ENCODE measurements at places on chromosomes 16 and 17.

DNA sequence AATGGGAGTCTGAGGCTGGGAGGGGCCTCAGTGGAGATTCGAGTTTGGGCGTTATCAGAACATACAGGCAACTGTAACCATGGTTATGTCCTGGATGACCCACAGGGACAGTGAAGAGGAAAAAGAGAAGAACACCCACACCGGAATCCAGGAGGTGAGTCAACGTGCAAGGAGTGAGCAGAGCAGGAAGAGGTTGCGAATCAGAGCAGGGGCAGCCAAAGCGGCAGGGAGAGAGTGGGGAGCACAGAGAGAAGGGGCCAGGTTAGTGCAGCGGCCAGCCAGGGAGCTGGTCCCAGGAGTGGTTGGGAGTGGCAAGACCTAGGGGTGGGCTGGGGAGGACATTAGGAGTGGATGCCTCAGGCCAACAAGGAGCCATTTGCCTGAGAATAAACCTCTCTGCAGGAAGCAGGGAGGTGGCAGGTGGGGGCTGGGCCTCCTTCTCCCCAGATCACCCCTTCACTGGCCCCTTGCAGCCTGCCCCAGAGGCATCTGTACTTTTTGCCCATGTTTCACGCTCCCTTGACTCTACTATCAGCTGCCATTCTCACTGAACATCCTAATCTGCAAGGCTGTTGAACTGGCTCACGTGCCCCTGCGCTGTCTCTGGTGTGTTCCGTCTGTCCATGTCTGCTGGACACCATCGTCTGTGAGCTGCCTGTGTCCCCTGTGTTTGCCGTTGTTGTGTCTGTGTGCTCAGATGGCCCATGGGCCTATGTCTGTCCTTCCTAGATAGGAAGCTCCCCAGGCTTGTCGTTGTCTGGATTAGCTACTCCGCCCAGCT is 5.1 kb downstream of the KRT13 start:
- DNase-seq = no peak

DNA sequence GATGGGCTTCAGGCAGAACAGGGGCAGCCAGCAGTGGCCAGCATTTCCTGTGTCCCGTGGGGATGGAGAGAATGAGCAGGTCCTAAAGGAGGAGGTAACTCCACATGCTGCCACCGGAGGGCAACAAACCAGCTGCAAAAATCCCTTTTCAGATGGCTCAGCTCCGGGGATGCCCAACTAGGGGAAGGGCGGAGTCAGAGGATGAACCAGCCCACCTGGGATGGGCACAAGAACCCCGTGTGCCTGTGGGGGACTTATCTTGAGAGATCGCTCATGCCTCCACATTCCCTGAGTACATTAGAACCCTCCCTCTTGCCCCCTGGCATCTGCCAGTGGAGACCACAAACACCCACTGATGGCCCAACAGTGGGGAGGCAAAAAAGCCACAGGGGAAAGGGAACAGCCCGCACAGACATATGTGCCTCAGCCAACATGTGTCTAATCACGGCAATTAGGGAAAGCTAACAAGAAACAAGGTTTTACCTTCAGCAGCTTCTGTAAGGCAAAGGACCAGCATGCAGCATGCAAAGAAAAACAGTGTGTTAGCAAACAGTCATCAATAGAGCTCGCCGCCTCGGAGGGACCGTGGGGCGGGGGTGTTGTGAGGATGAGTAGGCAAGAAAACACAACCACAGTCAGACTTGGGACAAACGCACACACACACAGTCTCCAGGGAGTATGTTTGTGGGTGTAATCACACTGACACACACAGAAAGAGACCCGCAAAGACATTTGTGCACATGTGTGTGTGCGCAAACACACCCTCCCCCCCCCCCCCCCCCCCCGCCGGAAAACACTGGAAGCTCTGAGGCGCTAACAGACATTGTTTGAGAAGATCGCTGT is 64.0 kb downstream of the MYO18A start:
- DNase-seq = no peak

DNA sequence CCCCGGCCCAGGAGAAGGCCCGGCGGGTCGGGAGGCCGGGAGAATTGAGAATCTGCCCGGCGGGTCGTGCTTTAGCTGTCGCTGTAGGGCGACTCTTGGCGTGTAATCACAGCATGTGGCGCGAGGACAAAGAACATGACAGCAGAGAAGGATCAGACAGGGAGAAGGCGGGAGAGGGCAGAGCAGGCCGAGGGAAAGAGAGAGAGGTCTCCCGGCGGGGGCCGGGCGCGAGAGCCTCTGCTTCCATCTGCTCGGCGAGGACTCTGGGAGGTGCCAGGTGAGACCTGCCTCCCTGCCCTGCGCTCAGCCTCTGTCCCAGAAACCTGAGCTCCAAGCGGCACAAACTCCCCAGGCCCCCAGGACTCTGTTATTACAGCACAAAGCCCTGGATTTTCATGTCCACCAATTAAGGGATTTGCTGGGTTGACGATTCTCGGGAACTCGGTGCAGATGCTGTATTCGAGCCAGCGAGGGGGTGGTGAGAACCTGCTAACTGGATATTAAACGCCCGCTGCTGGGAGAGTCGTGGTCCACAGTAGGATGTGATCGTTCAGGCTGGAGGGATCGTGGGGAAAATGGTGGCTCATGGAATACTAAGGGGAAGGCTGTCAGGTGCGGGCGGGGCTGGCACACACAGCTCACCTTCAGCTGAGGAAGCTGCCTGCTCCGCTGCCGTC is 172.0 kb upstream of the CIBAR2 start:
- no peak for DNase-seq

GRCh38 chr17:38556239-38556638 is 49.5 kb downstream of the SRCIN1 start:
- no peak for DNase-seq

- no peak for DNase-seq
Measured at GRCh38 chr17:58200024-58200633, 7.6 kb downstream of the EPX start.

DNA sequence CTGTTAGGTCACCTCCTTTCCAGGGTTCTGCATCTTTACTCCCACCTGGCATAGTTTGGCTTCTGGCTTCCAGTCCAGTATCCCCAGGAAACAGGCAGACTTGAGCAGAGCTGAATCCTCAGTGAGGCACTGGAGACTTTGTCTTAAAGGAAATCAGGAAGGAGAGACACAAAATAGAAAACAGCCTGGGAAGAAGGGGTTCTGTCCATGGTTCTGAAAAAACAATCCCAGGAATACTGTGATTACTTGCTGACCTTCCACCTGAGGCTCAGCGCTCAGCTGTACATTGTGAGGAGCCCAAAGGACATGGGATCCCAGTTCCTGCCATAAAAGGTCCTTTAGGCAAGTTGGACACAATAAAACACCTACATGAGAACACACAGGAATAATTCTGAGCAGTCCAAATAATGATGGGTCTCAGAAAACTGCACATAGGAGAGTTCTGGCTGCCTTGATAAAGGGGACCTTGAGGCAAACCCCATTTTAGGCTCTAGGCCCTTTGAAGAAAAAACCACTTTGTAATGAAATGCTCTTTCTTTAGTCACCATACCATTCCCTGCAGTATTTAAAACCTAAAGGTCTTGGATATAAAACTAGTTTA is 81.4 kb upstream of the CRHR1 start:
- DNase-seq = no peak

DNA sequence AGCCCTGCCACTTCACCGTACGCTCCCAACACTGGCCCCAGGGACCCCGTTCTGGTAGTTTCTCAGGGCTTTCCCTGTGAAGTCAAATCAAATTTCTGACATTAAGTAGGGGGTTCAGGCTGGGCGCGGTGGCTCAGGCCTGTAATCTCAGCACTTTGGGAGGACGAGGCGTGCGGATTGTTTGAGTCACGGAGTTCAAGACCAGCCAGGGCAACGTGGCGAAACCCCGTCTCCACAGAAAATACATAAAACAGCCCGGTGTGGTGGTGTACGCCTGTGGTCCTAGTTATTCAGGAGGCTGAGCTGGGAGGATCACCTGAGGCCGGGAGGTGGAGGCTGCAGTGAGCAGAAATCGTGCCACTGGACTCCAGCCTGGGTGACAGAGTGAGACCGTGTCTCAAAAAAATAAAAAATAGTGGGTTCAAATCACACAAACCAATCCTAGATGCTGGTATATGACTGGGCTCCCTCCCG is 632 bp downstream of the CYBC1 start:
- no peak for DNase-seq

GRCh38 chr17:57104461-57105175 is 19.6 kb downstream of the AKAP1 start:
- no peak for DNase-seq

- DNase-seq = no peak
Measured at GRCh38 chr17:31279401-31279800, 17.6 kb downstream of the OMG start.

DNA sequence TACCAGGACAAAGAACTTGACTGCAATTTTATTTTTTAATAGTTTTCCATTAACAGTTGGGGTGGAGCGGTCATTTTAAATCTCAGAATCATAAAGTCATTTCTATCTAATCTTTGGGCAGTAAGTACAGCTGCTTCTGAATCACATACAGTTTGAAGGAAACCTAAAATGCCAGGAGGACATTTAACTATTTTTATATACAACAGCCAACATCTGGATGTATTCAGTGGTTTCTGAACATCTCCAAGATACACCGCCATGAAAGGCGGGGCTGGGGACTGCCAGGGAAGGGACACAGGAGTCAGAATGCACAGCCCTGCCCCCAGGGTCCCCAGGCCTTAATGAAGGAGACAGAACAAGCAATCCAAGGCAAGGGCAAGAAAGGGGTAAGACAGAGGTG is 392.3 kb downstream of the SLC39A11 start:
- no peak for DNase-seq

- no peak for DNase-seq
Measured at GRCh38 chr16:21233521-21234150, at the start of gene ANKS4B. TSS of gene ANKS4B (plus strand) at chr16:21233699. CDS start at chr16:21233738, 39 bp downstream.

GRCh38 chr17:78819402-78819801 is 21.2 kb downstream of the USP36 start:
- DNase-seq = no peak

DNA sequence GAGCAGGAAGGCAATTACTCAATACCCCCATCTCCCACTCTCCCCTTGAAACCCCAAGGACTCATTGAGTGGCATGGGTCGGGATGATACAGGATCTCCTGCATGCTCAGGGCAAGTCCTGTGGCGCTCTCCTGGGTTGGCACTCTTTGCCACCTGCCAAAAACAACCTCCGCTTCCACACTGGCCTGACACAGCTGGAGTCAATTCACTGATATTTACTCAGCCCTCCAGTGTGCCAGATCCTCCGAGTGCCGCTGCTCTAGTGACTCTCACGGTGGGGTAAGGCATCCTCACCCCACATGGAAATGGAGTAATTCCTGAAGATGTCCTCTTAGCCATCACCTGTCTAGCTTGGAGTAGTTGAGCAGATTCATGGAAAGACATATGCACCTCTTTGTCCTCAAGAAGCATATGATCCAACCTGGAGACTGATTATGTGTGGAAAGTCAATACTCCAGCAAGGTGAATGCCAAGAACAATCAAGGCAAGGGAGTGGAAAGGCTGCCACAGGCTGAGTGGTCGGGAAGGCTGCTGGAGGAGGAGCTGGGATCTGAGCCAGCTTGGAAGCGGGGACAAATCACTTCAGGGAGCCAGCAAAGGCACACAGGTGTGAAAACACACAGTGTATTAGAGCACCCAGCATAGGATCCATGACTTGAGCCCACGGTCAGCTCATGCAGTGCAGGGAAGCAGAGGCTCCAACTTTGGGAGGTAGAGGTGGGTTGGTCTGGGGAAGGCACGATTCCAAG is 12.6 kb upstream of the GOSR2 start:
- DNase-seq = peak; percentile 89

DNA sequence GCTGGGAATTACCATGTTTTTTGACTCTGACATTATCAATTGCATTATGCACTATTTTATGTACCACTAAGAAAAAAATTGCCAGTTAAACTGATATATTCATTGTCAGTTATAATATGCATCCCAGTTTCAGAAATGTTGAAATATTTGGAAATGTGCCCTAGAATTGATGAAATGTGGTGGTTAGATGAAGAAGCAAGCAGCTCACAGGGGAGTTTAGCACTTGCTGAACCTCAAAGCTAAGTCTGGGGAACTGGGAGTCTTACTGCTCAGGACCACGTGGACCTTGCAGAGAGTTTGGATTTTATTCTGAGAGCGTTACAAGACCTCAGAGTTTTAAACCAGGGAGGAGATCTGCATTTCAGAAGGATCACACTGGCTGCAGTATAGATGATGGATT is 67.9 kb downstream of the TNRC6C start:
- DNase-seq = no peak

GRCh38 chr16:35339337-35339736 is 1879.9 kb downstream of the TP53TG3F start:
- no peak for DNase-seq

GRCh38 chr17:63439687-63440086 is 6.4 kb downstream of the CYB561 start:
- DNase-seq = no peak

DNA sequence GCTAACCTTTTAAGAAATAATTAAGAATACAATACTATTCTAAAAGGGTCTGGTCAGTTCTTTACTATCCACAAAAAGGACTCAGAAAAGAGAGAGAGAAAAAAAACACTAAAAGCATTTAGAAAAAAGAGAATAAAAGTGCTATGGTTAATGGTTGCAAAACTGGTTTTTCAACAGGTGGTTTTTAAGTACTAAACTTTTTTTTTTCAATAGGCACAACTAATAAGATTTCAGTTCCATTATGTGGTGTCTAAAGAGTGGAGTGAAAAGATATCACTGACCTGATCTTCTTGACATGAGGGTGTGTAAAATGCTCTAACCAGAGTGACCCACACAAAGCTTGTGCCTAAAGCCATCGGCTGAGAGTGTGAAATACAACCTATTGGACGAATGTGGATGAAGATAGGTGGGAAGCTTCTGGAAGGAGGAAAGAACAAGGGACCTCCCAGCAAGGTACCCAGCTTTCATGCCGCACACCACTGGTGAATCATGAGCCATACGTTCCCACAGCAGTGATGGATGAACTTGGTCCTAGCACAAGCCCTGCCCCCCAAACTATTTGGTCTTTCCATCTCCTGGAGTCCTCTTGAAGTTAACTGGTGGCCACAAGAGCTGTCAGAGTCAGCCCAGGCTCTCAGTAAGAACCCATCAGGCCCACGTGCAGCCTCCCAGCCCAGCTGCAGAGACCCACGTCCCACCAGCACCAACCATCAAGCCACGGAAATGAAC is 103.0 kb downstream of the ZFHX3 start:
- no peak for DNase-seq

DNA sequence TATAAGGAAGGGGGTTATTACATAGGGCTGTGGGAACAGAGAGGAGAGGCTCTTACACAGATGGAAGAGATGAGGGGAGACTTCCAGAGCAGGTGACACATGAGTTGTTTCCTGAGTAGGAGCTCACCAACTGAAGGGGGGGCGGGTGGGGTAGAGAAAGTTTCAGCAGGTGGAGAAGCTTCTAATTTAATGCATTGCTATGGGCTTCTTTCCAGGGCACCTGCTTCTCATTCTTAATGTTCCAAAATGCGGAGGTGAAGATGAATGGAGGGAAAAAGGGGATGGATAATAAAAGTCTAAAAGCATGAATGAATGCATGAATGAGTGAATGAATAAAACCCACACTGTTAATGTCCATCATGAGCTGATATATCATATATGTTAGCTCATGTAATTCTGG is 439.0 kb upstream of the CCL2 start:
- DNase-seq = no peak

- no peak for DNase-seq
Measured at GRCh38 chr17:19016297-19016696, 11.7 kb upstream of the FAM83G start.

Measured in DMS79 (cell line).